ENCODE measurements at places on chromosomes 2 and 18.

DNA sequence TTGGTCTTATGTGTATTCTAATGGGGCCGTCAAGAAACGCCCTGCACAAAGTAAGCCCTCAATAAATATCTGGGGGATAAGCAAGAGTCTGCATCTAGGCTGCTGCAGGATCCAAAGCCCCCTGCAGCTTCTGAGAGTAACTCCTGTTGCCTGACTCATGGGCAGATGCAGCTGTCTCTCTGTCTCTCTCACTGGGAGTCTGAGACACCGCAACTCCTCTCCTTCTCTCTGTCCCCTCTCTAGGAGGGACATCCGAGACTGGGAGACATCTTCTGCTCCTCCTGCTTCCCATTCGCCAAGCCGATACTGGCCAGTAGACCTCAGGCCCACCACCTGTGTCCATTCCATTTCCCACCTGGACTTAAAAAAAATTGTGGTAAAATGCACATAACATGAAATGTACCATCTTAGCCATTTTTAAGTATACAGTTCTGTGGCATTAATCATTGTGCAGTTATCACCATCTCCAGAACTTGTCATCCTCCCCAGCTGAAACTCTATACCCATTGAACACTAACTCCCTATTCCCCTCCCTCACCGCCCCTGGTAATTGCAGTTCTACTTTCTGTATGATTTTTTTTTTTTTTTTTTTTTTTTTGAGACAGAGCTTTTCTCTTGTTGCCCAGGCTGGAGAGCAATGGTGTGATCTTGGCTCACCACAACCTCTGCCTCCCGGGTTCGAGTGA lies 20.1 kb downstream of the DYSF start:
- no peak for DNase-seq

GRCh38 chr2:172098287-172098649 lies 4.4 kb downstream of the DLX2 start:
- no peak for DNase-seq

- no peak for DNase-seq
Observed at GRCh38 chr2:121450301-121450700, 80.4 kb upstream of the RNU4ATAC start.

DNA sequence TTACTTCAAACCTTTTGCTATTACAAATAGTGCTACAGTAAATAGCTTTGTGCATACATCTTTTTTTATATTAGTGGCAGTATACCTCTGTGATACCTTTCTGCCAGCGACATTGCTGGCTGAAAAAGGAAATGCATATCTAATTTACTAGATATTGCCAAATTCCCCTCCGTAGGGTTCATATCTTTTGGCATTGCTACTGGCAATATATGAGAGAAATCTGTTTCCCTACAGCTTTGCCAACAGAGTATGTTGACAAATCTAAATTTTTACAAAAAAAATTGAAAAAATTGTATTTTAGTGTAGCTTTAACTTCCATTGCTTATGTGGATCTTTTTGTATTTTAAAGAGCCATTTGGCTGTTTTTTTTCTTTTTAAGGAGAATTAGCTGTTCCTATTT lies 426.7 kb downstream of the TRIB2 start:
- DNase-seq: no peak

DNA sequence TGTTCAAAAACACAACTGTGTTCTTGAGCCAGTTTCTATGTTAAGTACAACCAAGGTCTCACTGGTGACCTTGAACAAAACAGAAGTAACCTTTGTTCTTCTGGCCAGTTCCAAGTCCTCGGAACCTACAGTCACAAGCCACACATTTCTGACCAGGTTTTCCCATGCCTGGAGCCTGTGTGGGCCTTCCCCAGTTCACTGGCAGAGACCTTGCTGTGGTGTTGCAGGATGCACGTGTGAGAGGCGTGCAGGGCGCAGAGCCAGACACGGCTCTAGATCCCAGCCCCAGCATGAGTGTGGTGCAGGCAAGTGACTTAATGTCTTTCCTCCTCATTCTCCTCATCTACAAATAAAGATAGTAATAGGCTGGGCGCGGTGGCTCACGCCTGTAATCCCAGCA lies 25.5 kb upstream of the EDAR start:
- DNase-seq: no peak
